Umbilical cord (tissue), 2 donors: ENCODE measurements at places on chromosomes 1 and 21. TPM values are rescaled to one million over a fixed set of nuclear protein-coding genes. Genes with fewer than 3 reads are reported as not detected.

PLA2G4A gene
- 17.8 TPM for total RNA-seq

DNA sequence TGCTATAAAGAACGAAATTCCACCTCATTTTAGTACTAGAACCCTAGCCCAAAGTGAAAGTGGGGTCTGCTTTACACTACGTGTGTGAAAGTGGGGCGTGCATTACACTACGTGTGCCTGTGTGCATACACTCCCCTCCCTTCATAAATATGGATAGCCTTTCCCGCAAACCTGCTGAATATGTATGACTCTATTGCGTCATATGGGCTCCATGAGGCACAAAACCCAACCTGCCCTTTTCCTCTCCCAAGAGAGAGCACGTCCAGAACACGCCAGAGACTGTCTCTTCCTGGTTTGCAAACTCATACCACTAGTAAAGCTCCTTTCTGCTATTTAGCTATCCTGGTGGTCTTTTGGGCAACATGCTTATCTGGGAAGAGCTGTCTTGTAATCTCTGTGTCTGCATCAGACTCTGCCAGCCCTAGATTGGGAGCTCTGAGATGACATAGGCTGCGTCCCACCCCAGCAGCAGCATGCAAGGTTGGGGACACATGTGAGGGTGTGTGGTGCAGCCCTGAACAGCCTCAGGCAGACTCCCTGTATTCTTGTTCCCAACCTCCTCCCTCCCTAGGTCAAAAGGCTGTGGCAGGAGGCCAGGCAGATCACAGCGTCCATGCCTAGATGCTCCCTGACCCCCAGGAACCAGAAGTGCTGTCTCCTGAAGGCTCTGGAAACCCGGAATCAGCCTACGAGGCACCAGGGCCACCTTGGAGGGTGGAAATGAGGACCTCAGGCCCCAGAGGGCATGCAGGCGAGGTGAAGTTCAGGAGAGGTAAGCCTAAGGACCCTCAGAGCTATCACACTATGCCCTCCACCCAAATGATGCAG lies 12.3 kb upstream of the PADI1 start:
- DNase-seq = peak; percentile 40

DYNLT5 gene
- 4.3 TPM for total RNA-seq

KIF21B gene
- total RNA-seq = 3.4 TPM

DNA sequence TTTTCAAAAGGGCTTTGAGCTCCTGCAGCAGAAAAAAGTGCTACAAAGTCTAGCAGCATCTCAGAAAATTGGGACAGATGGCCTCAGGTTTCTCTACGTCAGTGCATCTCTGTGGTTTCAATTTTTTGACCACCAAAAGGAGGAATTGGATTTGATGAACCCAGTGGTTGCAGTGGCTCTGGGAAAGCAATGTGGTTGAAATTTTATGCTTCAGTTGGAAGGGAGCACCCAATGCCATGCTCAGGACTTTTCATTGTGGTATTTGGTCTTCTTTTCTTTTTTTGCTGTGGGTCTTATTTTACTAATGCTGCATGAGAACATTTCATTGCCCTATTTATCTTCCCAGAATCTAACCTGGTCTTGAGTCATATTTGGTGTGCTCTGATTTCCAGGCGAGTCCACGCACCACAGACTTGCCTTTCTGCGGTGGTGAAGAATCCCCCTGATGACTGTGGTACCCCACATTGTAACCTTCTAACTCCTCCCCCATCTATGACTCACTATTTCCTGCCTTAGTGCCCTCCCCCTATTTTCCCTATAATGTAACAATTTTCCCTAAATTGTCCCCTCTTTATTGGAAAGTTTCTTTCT lies 56.7 kb downstream of the S1PR1 start:
- DNase-seq = no peak

GRCh38 chr1:226730836-226731235 lies 8.2 kb downstream of the ITPKB start:
- DNase-seq = no peak

- no peak for DNase-seq
These were observed 5.5 kb downstream of the PRDX6 start for GRCh38 chr1:173482683-173483082.

EXTL1 gene
- total RNA-seq = 0.48 TPM

DNA sequence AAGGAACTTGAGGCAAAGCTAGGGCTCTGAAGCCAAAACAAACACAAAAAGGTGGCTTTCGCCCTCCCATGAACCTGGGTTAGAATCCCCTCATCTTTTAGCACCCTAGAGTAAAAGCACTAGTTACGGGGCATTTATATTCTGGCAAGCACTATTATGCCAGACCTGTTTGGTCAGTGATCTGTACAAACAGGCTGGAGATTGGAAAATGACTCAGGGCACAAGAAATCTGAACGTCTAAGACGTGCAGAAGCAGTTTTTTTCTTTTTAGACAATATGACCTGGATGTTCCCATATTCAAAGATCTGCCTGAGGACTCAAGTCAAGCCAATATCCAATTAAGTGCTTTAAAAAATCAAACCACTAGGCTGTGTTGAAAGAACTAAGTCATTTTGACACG lies 3.0 kb downstream of the ZNF436 start:
- peak; percentile 55 for DNase-seq

CA14 gene
- total RNA-seq = 0.48 TPM

GRCh38 chr1:9444532-9444931 lies 94.7 kb upstream of the SLC25A33 start:
- DNase-seq = no peak

NBPF11 gene
- 12.8 TPM for total RNA-seq

PTGER3 gene
- 15.6 TPM for total RNA-seq

S100A9 gene
- 224 TPM for total RNA-seq

DNA sequence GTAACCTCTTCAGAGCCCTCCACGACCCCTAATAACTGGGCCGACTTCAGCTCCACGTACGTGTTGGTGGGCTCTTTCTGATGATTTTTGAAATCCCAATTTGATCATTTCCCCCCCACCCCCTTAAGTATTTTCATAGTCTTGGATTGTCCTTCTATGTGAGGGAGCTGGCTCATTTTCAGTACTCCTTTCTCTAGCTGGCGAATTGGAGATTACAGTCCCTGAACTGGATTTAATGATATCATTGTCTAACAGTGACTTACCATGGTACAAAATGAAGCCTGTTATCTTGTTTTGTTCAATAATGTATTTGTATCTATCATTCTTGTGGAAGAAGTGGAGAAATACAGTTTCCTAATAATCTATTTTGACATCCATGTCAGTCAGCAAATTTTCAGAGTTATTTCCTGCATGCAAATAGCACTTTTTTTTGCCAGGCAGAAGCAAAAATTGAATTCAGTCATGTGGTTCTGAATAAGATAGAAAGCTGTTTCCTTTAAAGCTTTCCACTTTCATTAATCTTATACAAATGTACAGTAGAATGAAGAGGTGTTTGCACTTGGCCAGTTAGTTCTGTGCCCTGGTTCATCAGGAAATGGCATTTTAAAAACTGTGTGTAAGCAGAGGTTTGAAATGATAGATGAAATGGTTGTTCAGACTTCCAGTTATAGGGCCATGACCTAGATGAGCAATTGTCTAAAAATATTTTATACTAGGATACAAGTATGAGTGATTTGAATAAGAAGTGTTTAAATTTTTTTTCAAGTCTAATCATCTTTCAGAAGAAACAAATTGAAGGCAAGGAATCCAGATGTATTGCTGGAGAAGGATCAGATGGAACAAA lies 104.2 kb downstream of the ATP5PO start:
- peak; percentile 33 for DNase-seq

DNA sequence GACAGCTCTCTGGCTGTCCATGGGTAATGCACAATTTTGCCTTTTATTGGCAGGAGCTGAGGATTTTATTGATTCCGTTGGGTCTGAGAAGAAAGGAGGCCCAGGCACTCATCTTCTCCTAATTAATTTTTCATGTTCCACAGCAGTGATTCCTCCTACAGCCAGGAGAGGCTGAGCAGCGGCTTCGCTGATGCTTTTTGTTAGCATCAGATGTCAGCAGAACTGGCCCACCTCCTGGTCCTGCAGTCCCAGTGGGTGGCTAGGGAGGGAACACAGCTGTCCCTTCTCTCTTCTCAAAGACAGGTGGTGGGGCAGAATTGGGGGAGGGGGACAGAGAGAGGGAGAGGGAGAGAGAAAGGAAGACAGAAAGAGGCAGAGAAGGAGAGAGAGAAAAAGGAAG lies 5.7 kb downstream of the MT1HL1 start:
- no peak for DNase-seq
